Dermis blood vessel endothelial cell (primary cell): ENCODE measurements at places on chromosomes 11 and 22. TPM values are rescaled to one million over a fixed set of nuclear protein-coding genes. Genes with fewer than 3 reads are reported as not detected.

GRCh38 chr11:1924646-1925372, 5.3 kb downstream of the TNNT3 start:
- DNase-seq = no peak

The HIC2 gene
- 3.9 and 4.4 TPM in 2 replicates for total RNA-seq

DNA sequence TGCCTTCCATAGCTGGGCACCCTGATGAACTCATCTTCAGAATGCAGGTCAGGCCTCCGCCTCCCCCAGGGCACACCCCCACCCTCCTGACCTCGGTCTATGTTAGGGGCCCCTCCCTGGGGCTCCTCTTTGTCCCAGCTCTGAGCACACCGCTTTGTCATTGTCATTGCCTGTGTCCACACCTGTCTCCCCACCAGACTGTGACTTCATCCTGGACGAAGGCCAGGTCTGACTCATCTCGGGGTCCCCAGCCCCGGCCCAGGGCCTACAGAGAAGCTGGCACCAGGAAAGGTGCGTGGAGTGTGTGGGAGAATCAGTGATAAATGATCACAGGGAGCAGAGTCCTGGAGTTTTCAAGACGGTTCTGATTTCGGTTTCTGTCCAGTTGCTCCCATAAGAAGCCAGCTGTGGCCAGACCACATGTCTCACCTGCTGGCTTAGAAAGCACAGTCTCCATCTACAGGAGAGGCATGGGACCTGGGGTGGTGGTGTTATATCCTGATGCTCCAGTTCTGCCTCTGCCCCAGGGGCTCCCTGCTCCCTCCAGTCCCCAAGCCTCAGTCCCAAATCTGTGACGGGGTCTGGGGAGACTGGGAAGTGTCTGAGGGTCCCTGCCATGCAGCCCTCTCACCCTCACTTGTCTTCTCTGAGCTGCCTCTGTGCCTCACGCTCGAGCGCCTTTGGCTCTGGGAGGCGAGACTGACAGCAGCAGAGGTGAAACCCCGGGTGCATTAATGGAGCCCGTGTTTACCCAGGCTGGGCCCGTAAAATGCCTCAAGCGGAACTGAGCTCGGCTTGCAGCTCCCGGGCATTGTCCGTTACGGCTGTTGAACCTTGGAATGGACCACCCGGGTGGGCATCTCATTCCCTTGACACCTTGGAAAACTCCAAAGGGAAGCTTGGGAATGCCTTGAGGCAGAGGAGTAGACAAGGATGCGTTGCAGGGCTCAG, 85.5 kb upstream of the WNT11 start:
- DNase-seq = no peak

- DNase-seq = no peak
Measured at GRCh38 chr22:49450498-49450897, 377.2 kb downstream of the BRD1 start.

The TUBA8 gene
- total RNA-seq = 1.0 and 1.3 TPM in 2 replicates

GRCh38 chr11:8501836-8502235, 92.2 kb downstream of the STK33 start:
- DNase-seq = no peak
